Fibroblast of upper back skin (primary cell): ENCODE measurements at places on chromosomes 7 and 10.

- DNase-seq = no peak
Observed at GRCh38 chr10:60920479-60920878, 23.5 kb downstream of the RHOBTB1 start.

- no peak for DNase-seq
Observed at GRCh38 chr7:121924269-121925186, 51.6 kb downstream of the PTPRZ1 start.

- DNase-seq = peak; percentile 92
Observed at GRCh38 chr7:106568680-106569499, 92.1 kb downstream of the CCDC71L start.

DNA sequence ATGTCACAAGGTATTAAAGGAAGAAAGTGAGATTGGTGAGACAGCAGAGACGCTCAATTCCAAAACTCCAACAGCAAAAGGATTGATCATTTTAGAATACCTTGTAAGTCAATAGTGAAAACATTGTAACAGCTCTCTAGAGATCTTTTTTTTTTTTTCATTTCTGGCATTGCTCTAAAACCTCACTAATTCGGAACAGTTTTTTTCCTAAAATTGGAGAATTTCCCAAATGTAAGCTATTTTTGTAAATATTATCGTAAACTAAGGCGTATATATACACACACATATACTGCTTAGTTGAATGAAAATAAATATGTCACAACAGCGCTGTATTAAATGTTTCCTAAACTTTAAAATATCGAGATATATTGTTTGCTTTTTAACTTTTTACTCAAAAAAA lies 30.6 kb upstream of the CELF2 start:
- DNase-seq = no peak

GRCh38 chr10:123379156-123379555 lies 225.0 kb downstream of the BUB3 start:
- no peak for DNase-seq

DNA sequence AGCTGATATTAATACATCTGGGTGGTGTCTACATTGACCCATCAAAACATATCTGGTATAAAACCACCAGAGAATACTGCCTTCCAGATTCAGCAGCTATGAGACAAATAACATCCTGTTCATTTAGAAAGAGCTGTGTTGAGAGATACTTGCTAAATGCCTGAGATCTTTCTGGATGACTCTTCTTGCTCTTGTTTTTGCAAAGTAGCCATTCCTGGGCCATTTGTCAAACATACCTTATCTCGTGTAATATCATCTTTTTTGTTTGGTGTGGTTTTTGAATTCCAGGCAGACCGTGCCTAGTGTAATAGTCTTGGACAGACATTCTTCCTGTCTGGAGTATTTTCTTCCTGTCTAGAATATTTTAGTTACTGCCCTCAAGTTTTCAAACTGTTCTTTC lies 74.7 kb upstream of the PRR15 start:
- DNase-seq = peak; percentile 97

- DNase-seq = no peak
Observed at GRCh38 chr10:100122780-100123179, 41.1 kb upstream of the CPN1 start.

DNA sequence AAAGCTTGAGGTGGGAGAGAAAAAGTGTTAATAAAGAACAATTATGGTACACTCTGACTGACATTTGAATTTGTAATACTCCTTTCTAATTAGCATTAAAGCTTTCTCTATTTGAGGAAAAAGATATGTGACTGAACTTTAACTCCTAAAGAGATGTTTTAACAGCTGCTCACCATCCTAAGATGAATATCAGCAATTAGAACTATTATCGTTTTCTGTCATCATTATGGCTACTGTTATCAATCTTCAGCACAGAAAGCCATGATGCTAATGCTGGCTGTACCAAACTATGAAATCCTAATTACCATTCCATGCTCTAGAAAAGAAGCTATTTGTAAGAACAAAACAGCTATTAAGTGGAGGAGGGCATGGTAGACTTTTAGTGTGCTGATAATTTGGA lies 228.8 kb upstream of the CSTF2T start:
- no peak for DNase-seq

DNA sequence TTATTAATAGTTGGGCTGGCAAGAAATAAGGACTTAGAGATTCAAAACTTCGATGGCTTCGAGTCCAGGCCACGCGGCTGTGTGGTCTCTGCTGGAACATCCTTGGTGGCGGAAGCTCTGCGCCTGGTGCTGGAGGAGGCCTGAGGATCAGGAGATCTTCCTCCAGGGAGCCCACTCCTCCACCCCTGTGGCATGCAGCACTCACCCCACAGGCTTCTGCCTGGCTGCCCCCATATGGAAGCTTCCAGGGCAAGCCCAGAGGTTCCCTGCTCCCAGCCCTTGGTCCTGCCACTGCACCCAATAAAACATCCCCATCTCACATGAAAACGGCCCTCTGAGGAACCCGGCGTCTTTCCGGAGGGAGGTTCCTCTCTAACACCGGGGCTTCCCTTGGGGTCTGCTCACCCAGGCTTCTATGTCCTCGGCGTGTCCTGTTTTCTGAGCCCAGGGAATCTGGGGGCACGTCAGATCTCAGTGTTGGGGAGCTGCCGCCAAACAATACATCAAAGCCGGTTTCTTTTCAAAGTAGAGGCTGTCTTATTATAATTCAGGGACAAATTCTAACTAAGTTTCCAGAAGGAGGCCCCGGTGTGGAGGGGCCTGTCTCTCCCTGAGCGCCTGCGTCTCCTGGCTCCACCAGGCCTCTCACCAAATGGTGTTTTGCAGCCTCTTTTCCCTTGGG lies 32.4 kb downstream of the CALML3 start:
- DNase-seq = no peak

- no peak for DNase-seq
Observed at GRCh38 chr7:49099587-49100326, 175.4 kb downstream of the CDC14C start.

GRCh38 chr7:56493704-56494450 lies 377.7 kb upstream of the NUPR2 start:
- DNase-seq = no peak

DNA sequence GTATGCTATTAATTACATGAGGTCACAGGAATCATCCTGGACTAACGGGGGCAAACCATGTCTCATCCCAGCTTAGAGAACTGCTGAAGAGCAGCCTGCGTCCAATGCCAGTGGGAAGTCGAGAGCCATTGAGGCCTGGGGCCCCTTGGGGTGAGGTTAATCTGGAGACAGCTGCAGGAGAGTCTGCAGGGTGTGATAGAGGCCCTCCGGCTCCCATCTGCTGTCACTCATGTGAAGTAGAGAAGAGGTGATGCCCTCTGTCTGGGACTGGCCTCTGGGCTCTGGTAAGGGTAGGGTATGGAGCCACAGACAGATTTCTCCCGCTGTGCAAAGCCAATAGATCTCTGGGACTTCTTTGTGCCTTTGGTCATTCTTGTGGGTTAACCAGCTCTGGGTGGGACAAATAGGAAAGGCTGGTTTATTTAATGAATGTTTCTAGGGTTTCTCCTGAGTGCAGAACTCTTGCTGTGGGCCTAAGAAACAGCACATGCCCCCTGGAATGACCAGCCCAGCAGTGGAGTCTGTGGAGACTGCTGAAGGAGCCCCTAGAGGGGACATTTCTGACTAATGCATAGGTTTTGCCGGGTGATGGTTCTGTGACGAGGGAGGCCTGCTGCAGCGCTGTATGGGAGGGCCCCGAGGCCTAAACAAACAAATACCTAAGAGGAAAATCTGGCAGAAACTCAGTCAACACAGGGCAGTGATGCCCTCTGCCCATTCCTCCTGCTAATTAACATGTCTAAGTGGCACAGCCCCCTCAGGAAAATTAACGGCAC lies 34.5 kb downstream of the CRHR2 start:
- no peak for DNase-seq
